MCF 10A (cell line): ENCODE measurements at places on chromosomes 7 and 10. TPM values are rescaled to one million over a fixed set of nuclear protein-coding genes. Genes with fewer than 3 reads are reported as not detected.

GALNT11 gene
- 15.1 and 17.3 TPM in 2 replicates for total RNA-seq

DNA sequence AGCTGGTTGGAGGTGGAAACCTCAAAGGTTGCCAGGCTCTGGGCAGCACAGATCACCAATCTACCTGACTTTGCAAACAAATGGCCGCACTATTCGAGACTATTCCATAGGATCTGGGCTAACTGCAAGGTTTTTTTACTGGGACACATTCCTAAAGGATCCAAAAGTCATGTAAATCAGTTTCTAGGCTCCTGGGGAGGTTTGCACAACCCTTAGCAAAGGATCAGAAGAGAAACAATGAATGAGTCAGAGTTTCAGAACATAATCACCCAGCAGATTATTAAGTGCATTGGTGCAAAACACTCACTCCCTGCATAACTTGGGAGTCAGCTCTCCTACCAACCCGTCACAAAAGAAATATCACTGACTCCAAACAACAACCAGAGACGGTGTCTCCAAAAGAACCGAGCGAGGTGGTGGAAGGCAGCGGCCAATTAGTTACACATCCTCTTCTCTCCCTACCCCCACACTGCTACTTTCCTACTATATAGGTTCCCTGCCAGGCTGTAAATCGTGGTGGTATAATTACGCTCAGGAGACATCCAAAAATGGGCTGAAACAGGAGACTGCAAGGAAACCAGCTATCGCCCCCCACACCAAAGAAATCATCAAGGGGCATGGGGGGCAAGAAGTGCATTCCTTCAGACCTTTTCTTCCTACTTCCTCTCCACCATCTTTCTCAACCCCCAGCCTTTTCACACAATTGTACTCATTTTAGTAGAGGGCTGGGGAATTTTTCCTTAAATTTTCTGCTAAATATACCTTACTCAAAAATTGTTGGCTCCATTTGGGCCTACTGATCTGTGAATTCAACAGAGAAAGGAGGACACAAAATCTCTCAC is 3.2 kb downstream of the UBE2H start:
- H3K27ac ChIP-seq, result no peak overlapping the region
- no peaks in the 10 kb centered on the region for H3K4me1 ChIP-seq
- no peaks in the 10 kb centered on the region for H3K27me3 ChIP-seq
- peaks cover 24% of the 10 kb centered on the region for H3K36me3 ChIP-seq

DNA sequence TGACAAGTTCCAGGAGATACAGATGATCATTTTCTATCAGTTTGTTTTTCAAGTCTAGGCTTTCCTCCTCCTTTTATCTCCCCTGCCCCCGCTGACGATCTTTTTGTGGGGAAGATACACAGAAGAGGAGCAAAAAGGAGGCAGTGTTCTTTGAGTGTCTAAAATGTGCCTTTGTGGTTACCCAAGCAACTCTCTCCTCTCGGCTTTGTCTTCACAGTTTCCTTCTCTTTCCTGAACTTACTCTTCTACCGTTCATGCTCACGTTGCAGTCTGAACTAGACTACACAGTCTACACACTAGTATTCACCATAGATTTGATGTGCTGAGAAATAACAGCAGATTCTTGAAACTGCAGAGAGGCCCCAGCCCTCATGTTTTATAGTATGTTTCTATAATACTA is 23.6 kb downstream of the CEP41 start:
- H3K27ac ChIP-seq, result no peak overlapping the region
- H3K4me3 ChIP-seq, result no peak overlapping the region
- no peaks in the 10 kb centered on the region for H3K36me3 ChIP-seq

DNA sequence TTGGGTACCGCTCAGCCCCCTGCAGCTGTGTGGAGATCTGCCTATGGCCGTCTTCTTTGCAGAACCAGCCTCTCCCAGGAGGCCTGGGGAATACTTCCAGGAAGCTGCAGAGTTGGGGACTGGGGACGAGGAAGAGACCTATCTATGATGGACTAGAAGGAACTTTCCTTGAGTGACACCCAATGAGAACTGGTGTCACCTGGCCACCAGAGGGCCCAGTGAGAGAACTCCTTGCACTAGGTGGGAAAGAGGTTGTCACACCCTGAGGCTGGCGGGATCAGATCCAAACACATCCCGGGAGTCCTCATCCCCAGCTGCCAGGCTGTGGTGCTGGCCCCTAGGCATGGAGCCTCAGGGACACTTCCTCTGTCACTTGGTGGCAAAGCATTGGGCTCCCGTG is 4.9 kb upstream of the GRID2IP start:
- no peak overlapping the region for H3K27ac ChIP-seq
- H3K4me3 ChIP-seq, result no peak overlapping the region
- no peaks in the 10 kb centered on the region for H3K36me3 ChIP-seq
- peak; percentile 12 for DNase-seq
- H3K27me3 ChIP-seq, result no peaks in the 10 kb centered on the region
- no peaks in the 10 kb centered on the region for H3K4me1 ChIP-seq

DNA sequence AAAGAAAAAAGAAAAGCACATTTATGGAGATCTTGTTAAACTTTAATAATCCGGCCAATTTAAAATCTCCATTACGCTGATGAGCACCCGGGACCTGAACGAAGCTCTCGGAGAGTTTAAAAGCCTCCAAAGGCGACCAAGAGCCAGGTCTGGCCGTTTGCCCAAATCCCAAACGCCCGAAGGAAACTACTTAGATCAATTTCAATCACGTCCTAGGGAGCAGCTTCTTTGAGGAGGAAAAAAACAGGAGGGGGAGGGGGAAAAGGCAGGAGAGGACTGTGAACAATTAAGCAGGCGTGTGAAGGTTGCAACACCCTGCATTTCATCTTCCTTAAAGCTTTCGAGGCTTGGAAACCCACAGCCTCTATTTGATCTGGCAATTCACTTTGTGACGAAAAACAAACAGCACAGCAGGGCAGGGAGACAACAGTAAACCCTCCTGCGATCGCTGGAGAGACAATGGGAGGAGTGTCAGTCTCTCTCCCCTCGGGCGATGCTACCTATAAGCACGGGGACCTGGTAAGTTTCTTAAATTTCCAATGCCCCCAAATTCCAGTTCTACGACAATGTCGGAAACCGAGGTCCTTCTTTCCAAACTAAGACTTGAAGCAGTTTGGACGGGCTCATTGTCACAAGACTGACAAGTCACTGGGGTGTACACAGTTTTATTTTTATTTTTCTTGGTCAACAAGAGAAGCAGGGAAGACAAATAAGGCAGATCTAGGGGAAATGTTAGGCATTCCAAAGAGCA is 1.2 kb downstream of the KLF6 start:
- H3K4me3 ChIP-seq, result peak overlapping the region; percentile 96
- H3K4me1 ChIP-seq, result peaks cover 27% of the 10 kb centered on the region
- DNase-seq, result peak; percentile 97

DNA sequence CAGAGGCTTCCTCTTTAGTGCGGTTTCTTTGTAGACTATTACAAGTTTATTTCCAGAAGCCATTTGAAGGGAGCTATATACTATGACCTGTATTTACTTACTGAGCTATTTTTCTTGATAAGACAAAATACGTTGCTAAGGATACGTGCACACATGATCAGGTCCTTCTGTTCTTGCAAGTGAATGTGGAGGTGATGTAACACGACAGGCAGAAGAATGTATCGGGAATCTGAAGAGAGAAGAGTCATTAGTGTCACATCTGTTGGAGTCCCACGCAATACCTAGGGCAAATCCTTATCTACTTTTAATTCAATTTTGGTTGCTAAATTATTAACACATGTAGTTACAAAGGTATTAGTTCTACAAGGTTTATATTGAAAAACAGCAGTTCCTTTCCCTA is 284.6 kb upstream of the IMMP2L start:
- no peak for DNase-seq
- peaks cover 21% of the 10 kb centered on the region for H3K36me3 ChIP-seq
- no peaks in the 10 kb centered on the region for H3K4me1 ChIP-seq
- H3K4me3 ChIP-seq, result no peak overlapping the region
- no peaks in the 10 kb centered on the region for H3K27me3 ChIP-seq
